NCI-H748 treated with DMSO at 0.1 percent for 48 hours (cell line): ENCODE measurements at places on chromosomes 4 and X.

GRCh38 chr4:170015285-170015684 is 10.9 kb downstream of the MFAP3L start:
- no peak for DNase-seq

GRCh38 chrX:39679497-39680157 is 418.1 kb downstream of the BCOR start:
- no peak for DNase-seq

- no peak for DNase-seq
Observed at GRCh38 chrX:103253608-103254007, 1.3 kb downstream of the TCEAL8 start.

DNA sequence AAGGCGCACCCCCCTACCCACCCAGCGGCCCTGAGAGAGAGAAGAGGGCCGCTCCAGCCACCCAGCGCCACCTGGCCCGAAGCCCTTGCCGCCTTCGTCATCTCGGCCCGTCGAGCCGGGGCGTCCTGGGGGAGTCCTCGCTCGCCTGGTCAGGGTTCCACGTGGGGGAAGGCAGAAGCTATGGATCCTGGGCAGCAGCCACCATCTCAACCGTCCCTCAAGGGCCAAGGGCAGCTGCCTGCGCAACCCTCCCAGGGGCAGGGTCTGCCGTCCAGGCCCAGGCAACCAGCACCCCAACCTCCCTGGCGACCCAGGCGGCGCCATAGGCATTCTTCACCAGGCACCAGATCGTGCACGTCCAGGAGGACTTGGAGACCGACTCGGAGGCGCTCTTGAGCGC is 51.5 kb upstream of the IL13RA2 start:
- no peak for DNase-seq

GRCh38 chrX:72247206-72247942 is 8.5 kb upstream of the ERCC6L start:
- no peak for DNase-seq

GRCh38 chrX:13110433-13111324 is 66.3 kb upstream of the FAM9C start:
- peak; percentile 22 for DNase-seq

- DNase-seq, result no peak
Observed at GRCh38 chr4:141132709-141133145, 542 bp downstream of the RNF150 start.

DNA sequence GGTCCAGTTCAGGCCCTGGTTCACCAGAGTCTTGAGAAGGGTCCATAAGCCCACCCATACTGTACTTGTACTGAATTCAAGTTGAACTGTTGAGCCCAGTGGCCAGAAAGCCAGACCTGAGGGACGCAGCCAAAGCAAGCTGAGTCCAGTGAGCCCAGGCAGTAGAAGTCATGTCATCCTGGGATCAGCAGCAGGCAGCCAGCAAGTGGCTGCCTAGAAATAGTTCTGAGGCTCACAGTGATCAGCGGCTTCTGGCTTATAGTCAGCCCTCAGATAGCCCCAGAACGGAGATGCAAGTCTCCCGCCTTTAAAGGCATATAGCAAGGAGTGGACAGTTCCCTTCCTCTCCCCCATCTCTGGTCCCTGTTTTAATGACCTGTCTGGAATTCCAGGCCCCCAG is 347.1 kb downstream of the FBXW7 start:
- no peak for DNase-seq

- no peak for DNase-seq
Observed at GRCh38 chrX:150569155-150569477, 695 bp downstream of the MTM1 start.

DNA sequence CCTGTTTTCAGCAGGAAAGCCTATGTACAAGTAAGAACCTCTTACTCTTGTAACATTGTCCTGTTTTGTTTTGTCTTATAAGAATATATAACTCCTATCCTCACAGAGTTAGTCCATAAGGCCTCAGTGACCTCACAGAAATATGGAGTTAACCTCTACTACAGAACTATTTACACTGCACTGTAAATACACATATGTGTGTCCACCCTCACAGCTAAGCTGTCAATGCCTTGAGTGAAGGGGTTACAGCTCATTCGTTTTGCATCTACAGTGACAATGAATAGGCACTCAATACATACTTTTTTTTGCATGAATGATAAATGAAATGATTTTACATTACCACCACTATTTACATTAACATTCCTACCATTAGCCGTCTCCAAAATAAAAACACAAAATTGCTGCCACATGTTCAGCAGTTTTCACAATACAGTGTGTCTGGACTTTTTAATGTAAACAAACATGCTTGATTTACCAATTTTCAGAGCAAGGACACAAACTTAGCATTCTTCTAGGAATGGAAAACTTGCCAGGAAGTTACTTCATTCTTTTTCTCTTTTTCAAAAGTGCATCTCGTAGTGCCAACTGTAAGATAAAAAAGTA is 9.5 kb upstream of the NAAA start:
- no peak for DNase-seq

DNA sequence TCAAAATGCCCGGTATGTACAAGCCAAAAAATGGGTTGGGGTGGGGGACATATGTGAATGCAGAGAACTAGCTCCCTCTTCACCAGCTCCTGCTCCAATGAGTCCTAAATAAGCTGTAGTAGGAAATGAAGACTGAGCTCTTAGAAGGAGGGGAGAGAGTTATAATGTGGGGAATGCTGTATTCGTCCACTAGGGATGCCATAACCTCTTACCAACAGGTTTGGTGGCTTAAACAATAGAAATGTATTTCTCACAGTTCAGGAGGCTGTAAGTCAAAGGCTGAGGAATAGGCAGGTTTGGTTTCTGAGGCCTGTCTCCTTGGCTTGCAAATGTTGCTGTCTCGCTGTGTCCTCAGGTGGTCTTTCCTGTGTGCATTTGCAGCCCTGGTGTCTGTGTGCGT is 4.4 kb upstream of the INPP4B start:
- no peak for DNase-seq

DNA sequence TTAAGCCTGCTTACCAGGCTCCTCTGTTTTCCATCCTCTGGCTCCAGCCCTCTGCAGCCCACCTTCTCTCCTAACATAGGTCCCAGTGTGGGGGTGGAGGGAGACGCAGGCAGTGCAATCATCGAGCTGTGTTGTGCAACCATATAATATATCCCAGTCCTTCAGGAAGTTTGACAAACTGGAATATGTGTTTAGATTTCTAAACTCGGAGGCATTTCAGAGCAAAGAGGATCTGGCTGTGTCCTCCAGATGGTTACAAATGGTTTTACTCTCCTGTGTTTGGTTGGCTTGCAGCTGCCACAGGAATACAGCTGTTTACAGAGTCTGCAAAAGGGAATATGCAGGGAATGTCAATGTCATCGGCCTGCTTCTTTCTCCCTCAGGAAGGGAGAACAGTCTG is 195.3 kb upstream of the LNX1 start:
- DNase-seq, result no peak

- no peak for DNase-seq
Observed at GRCh38 chr4:3362431-3363287, 69.8 kb downstream of the RGS12 start.

DNA sequence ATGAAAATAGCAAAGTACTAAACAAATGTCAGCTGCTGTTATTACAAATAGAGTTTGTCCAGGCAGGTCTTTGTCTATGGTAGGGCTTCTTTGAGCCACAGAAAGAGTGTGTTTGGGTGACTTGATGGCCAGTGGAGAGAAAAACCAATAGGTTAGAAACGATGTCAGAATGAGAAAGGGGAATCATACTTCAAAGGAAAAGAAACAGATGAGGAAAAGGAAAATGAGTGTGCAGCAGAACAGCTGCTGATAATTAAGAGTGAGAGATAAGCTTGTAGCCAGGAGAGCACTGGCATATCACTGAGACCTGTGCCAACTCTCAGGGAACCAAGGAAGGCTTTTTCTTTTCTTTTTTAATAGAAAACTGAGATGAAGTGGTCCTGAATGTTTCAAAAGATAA is 257.2 kb downstream of the ARHGAP24 start:
- no peak for DNase-seq

GRCh38 chr4:39305912-39306677 is 60.1 kb downstream of the RFC1 start:
- no peak for DNase-seq

DNA sequence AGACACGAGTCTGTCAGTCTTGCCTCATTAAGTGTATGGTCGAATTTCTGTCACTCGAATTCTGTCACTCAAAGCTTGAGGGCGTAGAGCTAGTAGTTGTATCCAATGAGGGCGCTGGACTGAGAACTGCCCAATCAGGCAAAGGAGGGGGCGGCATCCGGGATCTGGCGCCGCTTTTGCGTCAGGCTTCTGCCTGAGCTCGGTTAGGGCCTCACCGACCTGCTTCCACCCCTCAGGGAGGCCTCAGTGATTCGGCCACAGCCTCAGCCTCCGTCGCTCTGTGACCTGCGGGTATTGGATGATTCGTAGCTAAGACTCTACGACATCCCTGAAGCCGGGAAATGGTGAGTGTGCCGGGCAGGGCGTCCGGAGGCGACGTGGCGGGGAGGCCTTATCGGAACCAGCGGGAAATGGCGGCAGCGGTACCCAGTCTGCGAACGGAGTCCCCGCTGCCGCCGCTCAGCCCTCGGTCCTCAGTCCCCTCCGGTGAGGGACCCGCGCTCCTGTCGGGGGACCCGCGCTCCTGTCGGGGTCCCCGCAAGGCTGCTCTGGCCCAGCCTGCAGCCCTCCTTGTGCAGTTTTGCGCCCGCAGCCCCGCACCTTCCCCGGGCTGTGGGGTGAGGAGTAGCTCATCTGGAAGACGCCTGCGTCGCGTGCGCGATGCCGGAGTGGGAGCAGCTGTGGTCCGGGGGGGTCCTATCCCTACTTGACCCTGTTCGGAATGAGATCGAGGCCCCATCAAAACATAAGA is 88.3 kb downstream of the ZNF718 start:
- no peak for DNase-seq

DNA sequence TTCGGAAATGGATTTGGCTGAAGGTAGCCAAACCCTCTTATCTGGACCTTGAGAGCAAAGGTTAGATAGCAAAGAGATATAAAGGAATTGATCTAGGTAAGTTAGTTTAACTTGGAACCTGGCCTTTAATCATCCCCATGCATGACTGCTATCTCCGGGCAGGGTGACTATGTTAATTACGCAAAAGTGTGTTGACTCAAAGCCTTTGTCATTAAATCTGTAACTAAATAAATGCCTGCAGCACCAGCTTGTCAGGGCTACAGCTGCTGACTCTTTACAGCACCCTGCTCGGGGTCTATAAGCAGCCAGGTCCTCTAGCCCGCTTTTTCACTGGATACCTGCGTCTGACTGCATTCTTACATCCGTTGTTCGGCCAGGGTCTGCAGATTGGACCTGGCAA is 201.7 kb downstream of the TBCK start:
- no peak for DNase-seq

DNA sequence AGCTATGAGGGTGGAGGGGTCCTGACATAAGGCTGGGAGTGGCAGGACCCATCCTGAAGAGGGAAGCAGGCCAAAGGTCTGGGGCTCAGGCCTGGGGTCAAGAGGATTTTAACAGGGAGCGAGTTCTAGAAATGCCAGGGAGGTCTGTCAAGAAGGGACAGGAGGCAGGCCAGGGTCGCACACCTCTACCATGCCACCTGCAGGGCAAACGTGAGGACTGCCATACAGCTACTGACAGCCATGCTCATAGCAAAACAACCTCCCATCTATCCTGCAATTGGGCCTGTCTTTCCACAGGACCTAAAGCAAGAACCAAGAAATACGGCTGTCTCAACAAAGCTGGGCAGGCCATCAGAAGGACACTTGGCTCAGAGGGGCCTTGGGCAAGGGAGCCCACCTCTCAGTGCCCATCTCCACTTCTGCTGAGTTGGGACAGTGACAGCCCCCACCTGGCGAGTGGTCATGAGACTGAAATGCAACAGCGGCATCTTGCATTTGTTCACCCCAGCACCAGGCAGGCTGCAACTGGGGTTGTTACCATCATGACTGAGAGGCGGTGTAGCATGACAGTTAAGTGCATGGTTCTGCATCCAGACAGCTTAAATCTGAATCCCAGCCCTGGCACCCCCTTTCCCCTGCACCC is 92.7 kb downstream of the WFS1 start:
- no peak for DNase-seq

DNA sequence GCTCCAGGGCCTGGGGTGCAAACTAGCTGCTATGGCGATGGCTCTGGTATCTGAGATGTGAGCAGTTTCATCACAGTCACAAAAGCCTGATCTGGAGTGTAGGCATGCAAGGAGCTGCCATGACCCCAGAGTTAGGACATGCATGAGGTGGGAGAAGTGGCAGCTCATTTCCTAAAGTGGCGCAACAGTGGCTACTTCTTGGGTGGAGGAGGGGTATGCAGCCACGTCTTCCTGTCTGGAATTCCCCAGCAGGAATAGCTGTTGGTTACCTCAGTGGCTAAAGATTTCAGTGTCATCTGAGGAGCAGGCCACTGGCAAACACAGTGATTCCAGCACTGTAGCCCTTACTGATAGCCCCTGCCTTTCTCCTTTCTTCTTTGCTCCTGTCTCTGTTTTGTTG is 1382.5 kb downstream of the C4orf33 start:
- DNase-seq, result no peak

DNA sequence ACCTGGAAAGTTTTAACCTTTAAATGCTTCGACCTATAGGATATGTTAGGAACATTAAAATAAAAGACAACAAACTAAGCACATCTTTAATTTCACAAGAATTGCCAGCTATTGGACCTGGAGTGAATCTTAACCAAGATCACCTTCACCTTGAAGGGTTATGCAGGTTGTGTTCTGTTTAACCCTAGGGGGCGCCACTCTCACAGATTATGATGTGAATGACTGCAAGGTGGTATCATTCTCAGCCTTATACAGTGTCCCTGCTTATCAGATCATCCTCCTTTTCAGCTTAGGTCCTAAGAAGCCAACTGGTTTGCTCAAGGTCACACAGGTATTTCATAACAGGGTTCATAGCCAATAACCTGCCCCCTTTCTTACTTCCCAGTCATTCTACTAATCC is 23.5 kb downstream of the INTS6L start:
- no peak for DNase-seq

- DNase-seq, result no peak
Observed at GRCh38 chr4:83272900-83273299, 11.7 kb downstream of the COQ2 start.

GRCh38 chrX:112779139-112779538 is 61.5 kb downstream of the AMOT start:
- DNase-seq, result no peak

DNA sequence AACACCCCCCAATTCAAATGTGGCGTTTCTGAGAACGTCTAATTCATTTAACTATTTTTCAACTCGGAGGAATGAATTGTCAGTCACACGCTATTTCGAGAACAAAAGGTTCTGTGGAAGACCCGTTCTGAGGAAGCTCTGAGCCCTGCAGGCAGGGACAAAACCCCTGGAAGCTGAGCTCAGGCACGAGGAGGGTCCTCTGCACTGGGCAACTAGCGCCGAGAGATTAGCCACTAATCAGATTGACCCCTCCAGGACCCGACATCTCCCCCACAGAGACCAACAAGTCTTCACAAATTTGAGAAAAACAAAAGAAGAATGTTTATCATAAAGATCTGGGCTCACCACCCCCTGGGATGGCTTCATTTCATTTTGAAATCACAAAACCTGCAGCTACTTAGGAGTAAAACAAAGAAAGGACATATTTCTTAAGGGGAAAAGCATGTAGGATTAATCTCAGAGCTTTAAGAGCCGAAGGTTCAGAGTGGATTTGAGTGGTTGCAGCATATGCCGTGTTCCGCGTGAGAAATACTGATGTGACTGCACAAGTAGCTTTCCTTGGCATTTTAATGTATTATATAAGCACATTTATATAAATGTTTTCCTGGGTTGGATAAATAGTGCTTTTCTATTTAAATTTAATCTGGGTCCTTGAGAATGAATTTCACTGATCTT is 41.8 kb downstream of the ADRA2C start:
- DNase-seq, result no peak

GRCh38 chr4:136106753-136107152 is 1425.5 kb downstream of the PCDH18 start:
- DNase-seq, result no peak

- no peak for DNase-seq
Observed at GRCh38 chr4:140937866-140938265, 181.7 kb upstream of the TBC1D9 start.
